ENCODE measurements at places on chromosomes 4 and X.

- no peak for DNase-seq
Observed at GRCh38 chrX:13123857-13124345, 79.5 kb upstream of the FAM9C start.

GRCh38 chr4:52665592-52665991, 6.5 kb upstream of the USP46 start:
- DNase-seq: no peak

- DNase-seq: no peak
Observed at GRCh38 chr4:67700116-67700737, 728 bp downstream of the UBA6 start.

DNA sequence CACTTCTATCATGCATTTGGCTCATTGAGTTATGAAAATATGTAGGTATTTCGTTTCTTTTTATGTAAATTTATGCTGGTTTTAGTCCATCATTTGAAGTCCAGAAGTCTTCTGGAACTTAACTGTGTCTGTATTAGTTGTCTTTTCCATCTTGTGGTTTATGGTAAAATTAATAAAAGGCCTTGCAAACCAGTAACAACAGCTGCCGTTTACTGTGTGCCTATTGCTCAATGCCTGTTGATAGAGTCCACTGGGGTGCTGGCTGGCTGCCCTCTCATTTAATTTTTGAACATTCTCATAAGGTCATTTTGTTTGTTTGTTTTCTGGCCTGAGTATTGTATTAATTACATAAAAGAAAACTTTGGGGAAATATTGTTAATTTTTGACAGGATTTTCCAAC, 98.0 kb downstream of the NAA11 start:
- no peak for DNase-seq

DNA sequence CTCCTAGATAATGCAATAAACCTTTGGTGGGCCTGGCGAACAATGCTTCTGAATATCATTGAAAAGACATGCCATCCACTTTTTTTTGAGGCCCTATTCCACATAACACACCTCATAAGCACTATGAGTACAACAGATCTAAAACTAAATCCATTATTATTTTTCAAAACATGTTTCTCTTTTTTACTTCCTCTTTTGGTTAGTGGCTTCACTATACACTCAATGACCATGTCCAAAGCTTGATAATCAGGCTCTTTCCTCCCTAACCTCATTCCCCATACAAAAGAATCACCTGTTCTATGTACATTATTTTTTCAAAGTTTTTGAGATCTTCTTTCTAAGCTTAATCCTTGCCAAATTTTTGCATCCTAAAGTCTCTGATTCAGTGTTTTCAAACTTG, 20.4 kb upstream of the NPY2R start:
- DNase-seq: no peak
